ENCODE measurements at places on chromosomes 7 and 10. TPM values are rescaled to one million over a fixed set of nuclear protein-coding genes. Genes with fewer than 3 reads are reported as not detected.

DNA sequence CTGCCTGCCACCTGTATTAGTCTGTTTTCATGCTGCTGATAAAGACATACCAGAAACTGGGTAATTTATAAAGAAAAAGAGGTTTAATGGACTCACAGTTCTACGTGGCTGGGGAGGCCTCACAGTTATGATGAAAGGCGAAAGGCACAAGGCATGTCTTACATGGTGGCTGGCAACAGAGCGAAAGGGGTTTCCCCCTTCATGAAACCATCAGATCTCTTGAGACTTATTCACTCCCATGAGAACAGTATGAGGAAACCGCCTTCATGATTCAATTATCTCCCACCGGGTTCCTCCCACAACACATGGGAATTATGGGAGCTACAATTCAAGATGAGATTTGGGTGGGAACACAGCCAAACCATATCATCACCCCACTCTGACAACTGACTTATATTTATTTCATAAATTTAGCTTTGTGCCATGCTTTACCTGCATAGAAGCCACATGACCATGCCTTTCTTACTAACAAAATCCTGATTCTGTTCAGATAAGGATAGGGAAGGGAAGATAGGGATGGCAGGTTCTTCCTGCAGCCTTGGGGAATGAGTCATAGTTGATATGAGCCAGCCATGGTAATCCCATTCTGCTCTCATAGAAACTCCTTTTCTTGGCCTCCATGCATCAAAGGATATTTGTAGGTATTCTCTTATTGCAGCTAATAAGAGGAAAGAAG is 191.3 kb upstream of the AGK start:
- peaks cover 23% of the 10 kb centered on the region for H3K4me1 ChIP-seq
- no peak overlapping the region for H3K4me3 ChIP-seq
- no peaks in the 10 kb centered on the region for H3K36me3 ChIP-seq
- no peak overlapping the region for H3K27ac ChIP-seq
- no peaks in the 10 kb centered on the region for H3K27me3 ChIP-seq
- DNase-seq: no peak

CYP2E1 gene
- total RNA-seq: 0.83 TPM

DUSP5 gene
- 4.2 TPM for total RNA-seq

- no peak overlapping the region for H3K4me3 ChIP-seq
- DNase-seq: no peak
- H3K4me1 ChIP-seq: no peaks in the 10 kb centered on the region
- no peaks in the 10 kb centered on the region for H3K27me3 ChIP-seq
- no peak overlapping the region for H3K27ac ChIP-seq
Measured at GRCh38 chr7:16212610-16213009, 208.7 kb downstream of the CRPPA start.

DNA sequence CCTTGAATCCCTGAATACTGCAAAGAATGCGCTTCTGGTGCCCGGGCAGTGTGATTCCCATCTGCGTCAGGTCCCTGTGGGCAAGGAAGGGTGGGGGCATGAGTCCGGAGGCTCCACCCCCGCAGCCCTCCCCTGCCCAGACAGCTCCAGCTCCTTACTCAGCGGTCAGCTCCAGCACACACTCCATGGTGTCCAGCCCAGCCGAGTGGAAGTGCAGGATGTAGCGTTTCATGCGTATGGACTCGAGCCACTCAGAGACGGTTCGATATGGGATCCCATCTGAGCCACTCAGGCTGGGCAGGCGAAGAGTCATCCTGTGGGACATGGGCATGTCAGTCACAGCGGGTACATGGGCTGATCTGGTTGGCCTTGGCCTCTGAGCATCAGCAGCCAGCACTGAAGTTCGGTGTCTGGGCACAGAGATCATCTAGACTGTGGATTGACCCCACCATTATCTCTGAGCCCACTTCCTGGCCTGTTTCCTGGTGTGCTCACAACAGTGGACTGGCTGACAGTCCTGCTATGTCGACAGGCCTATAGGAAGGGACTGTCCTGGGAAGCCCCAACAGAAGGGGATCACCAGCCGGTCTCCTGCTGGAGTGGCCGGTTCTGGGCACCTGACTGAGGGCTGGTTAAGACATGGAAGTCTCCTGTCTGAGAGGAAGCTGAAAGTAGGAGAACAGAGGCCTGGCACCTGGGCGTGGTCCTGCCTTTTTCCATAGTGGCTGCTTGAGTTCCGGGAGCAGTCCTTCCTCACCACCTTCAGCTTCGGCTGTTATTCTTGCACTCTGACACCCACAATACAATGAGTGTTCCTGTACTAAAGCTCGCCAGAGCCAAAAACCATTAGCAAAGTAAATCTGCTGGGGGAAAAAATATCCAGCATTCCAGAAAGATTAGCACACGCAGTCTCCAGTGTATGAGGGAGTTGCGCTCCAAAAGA is 10.6 kb downstream of the ZYX start:
- H3K27ac ChIP-seq: peak overlapping the region; percentile 100
- H3K4me1 ChIP-seq: peaks cover 94% of the 10 kb centered on the region
- H3K27me3 ChIP-seq: no peaks in the 10 kb centered on the region
- peaks cover 54% of the 10 kb centered on the region for H3K36me3 ChIP-seq
